NCI-H2107 (cell line): ENCODE measurements at places on chromosomes 2 and 18.

DNA sequence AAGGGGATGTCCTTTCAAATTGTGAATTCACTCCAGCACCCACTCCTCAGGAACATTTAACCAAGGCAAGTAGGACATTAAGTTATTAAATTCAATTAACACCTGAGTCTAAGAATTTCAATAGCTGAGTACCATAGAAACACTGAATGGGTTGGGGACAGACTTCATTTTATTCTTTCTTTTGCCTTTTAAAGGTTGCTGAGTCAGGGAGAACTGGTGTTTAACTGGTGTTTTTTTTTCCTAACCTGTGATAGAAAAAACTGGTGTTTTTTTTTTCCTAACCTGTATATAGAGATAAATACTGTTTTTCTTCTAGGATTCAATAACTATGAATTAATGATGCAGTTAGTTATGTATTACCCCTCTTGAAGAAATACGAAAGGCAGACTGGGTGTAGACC lies 38.9 kb downstream of the TTC27 start:
- no peak for DNase-seq

DNA sequence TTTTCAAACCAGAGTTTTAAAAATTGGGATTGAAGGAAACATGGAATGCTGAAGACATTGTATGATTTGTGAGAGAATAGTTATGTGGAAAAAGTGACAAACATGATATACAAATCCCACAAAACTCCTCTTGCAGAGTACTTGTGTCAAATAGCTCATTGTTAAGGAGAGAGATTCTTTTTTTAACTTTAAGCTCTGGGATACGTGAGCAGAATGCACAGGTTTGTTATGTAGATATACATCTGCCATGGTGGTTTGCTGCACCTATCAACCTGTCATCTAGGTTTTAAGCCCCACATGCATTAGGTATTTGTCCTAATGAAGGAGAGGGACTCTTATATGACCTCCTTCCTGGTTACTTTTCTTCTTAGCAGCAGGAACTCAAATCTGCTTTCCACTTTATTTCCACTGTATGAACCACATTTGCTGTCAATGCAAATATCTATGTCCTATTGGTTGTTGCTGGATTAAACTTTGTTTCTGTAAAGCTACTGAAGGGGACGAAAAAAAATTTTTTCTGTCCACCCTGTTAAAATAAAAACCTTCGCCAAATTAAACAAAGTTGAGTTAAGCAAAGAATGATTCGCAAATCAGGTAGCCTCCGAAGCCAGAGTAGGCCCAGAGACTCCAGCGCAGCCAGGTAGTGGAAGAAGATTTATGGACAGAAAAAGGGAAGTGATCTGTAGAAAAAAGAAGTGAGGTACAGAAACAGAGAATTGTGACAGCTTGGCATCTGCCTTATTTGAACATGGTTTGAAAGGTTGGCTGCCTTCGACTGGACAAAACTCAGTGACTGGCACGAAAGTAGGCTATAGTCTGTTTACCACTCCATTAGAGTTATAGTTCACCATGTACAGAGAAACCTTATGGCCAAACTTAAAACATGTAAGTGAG lies 430.1 kb upstream of the CHST9 start:
- no peak for DNase-seq

DNA sequence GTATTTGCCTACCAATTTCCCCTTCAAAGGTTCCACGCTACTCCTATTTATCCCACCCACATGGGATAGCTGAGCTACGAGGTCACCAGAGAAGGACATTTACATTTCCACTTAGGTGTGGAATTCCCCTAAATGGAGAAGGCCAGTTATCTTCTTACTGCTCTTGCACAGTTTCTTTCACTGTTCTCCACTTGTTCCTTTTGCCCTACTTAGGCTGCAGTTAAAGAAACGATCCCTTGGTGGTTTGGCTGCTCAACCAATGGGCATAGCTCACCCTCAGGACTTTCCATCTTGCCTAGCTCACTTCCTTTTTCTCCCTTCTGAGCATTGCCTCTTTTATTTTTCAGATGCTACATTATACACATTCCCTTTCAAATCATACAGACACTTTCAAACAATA lies 11.2 kb upstream of the NABP1 start:
- no peak for DNase-seq

DNA sequence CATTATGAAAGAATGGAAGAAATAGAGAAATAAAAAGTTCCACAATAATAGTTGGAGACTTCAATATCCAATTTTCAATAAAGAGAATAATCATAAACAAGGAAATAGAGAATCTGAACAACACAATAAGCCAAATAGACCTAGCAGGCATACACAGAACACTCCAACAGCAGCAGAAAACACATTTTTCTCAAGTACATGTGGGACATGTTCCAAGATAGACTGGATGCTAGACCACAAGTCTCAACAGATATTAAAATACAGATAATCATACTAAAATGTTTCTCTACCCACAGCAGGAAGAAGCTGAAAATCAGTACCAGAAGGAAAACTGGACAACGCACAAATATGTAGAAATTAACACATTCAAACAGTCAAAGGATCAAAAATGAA lies 113.9 kb downstream of the USP34 start:
- DNase-seq, result no peak

DNA sequence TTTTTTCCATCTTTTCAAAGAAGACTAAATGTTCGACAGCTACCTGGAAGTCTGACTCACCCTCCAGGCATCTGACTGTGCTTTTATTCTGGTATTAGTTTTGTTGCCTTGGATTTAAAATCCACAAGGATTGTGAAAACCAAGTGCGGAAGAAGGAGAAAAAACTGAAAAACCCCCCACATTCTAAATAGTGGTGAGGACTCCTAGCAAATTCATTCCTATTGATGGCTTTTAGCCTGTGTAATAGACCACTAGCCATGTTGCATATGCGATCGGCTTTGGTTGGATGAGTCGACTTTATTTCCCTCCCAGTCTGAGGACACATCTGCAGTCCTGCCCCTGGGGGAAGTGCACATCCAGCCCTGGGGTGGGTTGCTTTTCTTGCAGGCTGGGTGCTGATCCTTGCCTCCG lies 16.9 kb downstream of the LDLRAD4 start:
- no peak for DNase-seq

GRCh38 chr2:190912726-190913125 lies 32.1 kb downstream of the GLS start:
- no peak for DNase-seq

- DNase-seq, result no peak
Observed at GRCh38 chr18:48278081-48278480, 131.1 kb downstream of the ZBTB7C start.

GRCh38 chr2:183950673-183951072 lies 647.7 kb upstream of the ZNF804A start:
- DNase-seq, result no peak

DNA sequence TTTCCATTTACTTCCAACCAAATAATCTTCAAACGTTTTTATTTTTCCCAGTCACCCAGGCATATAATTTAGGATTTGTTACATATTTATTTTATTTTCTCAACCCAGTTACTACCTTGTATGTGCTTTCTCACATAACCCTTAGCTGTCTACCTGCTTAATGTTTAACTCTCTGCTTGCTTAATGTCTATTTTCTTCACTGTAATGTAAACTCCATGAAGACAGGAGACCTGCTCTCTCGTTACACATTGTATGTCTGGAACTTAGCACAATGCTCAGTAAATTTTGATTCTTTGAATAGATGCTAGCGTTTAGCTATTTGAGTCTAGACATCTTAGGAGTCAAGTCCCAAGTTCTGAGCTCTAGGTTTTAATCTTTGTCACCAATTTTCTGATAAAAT lies 70.2 kb downstream of the RBBP8 start:
- no peak for DNase-seq

DNA sequence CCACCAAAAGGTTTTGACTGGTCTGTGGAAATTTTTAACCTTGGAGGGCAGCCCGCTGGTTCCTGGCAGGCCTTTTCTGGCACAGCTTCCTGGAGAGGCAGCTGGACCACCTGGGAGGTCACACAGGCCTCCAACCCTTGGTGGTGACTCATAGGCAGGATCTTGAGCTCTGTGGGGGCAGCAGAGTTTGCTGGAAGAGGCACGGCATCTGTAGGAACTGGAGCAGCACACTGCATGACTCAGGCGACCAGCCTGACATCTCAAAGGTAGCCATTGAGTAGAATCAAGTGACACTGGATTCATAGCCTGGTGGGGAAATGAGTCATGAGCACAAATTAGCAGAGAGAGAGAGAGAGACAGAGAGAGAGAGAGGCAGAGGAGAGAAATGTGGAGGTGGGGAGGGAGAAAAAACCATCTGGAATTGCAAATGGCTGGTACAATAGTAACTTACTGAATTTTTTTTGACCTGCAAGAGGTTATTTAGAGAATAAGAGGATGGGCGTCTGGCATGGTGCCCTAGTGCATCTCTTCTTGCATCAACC lies 57.4 kb downstream of the TRPM8 start:
- DNase-seq, result no peak

- DNase-seq, result no peak
Observed at GRCh38 chr2:54287532-54287931, 31.5 kb upstream of the TSPYL6 start.

GRCh38 chr18:65761636-65762295 lies 11.0 kb downstream of the CDH7 start:
- no peak for DNase-seq

- no peak for DNase-seq
Observed at GRCh38 chr2:96117701-96118588, 1.6 kb upstream of the ADRA2B start.

DNA sequence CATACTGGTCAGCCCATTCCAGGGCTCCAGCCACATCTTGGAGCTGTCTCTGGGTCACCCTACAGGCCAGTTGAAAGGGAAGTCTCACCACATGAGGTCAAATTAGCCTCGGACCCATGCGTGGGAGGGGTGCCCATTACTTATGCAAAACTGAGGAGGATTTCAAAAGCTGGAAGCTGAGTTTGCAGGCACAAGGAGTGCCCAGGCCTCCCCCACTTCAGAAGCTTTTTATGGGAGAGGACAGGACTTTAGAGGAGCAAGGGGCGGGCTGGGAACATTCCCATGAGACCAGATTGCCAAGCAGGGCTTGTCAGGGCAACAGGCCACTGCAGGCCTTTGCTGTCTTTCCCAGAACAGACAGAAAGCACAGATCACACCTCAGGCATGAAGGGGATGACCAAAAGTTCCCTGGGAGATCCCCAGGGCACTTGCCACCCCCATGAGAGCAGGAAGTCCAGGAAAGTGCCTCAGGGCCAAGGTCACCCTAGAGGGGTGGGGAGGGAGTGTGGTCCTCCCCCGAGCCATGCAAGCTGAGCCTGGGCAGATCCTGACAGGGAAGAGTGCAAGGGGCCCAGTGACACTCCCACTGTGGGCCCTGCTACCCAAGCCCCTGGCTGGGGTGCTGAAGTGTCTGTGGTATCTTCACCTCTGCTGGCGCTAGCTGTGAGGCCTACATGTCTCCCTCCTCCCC lies 267.7 kb downstream of the BCL11A start:
- no peak for DNase-seq

- DNase-seq, result no peak
Observed at GRCh38 chr2:52658598-52658997, 1109.0 kb upstream of the CHAC2 start.

DNA sequence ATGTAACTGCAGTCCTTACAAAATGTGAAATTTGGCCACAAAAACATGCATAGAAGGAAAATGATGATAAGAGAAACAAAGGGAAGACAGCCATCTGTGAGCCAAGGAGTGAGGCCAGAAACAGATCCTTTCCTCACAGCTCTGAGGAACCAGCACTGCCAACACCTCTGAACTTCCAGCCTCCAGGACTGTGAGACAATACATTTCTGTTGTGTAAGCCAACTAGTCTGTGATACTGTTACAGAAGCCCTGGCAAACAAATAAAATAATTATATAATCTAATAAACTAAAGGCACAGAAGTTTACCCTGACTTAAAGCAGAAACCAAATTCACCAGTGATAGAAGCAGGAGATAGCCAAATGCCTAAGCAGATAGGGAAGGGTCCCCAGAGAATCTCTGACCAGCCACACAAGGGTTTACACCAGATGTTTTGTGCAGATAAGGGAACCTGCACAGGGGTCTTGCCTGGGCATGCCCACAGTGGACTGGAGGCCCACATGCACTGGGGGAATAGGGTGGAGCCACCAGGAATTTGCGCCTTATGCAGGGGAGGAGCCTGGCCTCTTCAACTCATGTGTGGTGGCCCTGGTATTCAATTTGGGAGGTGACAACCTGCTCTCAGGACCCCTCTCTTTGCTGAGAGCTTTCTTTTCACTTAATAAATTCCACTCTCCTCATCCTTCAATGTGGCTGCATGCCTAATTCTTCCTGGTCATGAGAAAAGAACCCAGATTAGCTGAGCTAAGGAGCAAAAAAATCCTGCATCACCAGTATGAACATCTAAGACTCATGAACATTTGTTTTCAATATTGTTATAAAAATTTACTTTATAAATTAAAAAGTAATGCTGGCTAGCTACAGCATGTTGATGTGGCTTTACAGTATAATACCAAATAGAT lies 3.8 kb upstream of the GCC2 start:
- DNase-seq, result no peak

GRCh38 chr2:96240341-96241038 lies 25.3 kb downstream of the TMEM127 start:
- no peak for DNase-seq

DNA sequence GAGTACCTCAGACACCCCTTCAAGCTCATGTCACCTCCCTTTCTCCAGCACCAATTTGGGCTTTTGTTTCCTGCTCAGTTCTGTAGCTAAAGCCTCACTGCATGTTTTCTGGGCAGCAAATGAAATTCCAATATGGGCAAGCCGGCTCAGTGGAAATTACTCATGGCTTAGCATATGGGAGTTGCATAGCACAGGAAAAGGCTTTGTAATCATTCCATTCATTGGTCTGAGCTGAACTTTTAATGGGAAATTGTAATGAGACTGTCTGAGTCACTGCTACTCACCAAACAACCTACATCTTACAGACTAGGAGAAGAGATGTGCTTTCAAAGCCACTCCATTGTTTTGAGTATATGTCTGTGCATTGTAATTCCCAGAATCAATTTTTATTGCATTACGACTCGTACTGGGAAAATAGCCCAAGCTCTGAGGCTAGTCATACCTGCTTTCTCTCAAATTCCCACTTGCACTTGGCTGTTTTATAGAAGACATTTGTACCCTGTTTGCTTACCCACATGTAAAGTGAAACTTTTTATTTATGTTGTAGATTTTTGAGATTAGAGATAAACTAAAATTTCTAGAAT lies 139.5 kb upstream of the LRATD1 start:
- no peak for DNase-seq

DNA sequence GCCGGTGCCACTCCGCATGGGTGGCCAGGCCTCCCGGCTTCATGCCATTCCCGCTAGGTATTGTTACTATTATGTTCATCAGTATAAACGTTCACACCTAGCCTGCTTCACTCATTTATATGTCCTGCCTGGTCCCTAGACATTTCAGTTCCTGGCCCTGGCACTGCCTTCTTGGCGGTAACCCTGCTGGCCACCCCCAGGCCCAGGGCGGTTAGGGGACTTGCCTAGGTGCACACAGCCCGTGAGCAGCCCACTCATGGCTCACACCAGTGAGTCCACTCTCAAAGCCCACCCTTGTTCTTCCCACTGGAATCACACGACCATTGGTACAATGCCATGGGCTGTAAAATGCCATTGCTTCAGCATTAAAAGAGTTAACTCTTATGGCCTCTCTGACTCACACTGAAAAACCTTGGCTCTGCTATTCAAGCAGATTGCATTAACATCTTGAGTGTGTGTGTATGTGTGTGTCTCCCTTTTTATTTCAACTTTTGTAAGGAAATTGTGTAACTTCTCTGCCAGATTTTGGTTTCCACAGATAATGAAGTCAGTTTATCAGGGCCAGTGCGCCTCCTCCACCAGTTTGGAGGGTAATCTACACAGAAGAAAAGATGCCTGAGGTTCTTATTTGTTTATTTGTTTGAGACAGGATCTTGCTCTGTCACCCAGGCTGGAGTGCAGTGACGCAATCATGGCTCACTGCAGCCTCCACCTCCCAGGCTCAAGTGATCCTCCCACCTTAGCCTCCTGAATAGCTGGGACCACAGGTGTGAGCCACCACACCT lies 74.2 kb downstream of the RAB31 start:
- DNase-seq, result no peak
